ENCODE measurements at places on chromosomes 2 and 18.

- no peak for DNase-seq
Observed at GRCh38 chr18:49648811-49649210, 87.0 kb downstream of the LIPG start.

DNA sequence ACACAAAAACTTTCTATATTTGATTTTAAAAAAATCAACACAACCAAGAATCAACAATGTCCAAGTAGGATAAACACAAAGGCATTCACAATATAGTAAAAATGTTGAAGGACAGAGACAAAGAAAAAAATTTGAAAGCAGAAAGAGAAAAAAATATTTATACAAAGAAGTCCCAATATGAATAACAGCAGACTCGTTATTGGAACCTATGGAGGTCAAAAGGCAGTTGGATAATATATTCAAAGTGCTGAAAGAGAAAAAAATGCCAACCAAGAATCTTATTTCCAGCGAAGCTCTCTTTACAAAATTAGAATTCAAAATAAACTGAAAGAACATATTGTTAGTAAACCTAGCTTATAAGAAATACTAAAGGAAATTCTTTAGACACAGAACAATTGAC lies 859.5 kb downstream of the LRP1B start:
- DNase-seq, result no peak

GRCh38 chr2:18063826-18064470 lies 185.5 kb downstream of the KCNS3 start:
- DNase-seq, result no peak

- no peak for DNase-seq
Observed at GRCh38 chr2:14647714-14648113, 15.2 kb downstream of the LRATD1 start.

- DNase-seq, result no peak
Observed at GRCh38 chr18:8928044-8928443, 174.5 kb upstream of the NDUFV2 start.

GRCh38 chr2:63009490-63009889 lies 41.1 kb upstream of the OTX1 start:
- no peak for DNase-seq

GRCh38 chr2:174020926-174021662 lies 55.9 kb upstream of the SP3 start:
- DNase-seq, result no peak

DNA sequence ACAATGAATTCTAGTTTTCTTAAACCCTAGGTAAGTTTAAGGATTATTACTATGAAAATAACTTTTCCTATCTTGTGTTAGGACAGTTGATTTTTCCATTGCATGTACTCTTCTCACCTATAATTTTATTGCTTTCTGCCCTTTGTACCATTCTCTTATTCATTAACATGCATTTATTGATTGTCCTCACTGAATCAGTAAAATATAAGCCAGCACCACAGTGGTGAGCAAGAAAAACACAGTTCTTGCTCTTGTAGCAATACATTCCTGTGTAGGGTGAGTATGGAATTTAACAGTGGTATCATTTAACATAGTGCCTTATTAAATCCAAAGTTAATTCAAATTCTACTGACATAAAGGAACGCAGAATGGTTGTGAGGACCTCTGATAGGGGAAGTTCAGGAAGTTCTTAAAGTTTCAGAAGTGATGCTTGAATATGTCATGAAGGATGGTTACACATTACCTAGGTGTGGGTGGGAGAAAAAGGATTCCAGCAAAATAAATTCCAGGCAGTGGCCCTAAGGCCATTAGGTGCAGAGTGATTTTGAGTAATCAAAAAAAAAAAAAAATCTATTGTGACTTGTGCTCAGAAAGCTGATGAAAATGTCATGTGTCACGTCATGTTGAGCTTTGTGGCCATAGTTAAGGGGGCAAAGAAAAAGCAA lies 104.7 kb upstream of the DSEL start:
- no peak for DNase-seq

GRCh38 chr2:12948961-12949353 lies 232.2 kb downstream of the TRIB2 start:
- no peak for DNase-seq

GRCh38 chr2:29196792-29197788 lies 81.9 kb downstream of the CLIP4 start:
- DNase-seq, result peak; percentile 7
